ENCODE measurements at places on chromosomes 2 and 18.

DNA sequence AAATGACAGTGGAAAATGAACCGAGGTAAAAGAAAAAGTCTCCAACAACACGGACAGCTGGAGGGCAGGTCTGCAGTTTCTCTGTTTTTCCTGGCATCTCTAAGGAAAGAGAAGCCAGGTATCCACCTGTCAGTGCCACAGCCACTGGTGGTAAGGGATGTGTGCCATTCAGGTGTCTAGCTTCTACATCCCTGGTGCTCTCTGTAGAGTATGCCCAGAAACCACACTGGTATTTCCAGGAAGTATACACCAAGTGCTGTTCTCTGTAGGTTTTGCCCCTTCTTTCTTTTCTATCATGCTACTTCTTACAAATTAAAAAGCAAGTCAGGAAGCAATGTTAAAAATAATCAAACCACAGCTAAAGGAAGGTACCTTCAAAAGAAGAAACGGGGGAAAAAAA, 7.6 kb upstream of the AGFG1 start:
- DNase-seq: no peak

- DNase-seq: peak; percentile 75
These were observed 2.1 kb downstream of the TRIB2 start for GRCh38 chr2:12718711-12719399.

DNA sequence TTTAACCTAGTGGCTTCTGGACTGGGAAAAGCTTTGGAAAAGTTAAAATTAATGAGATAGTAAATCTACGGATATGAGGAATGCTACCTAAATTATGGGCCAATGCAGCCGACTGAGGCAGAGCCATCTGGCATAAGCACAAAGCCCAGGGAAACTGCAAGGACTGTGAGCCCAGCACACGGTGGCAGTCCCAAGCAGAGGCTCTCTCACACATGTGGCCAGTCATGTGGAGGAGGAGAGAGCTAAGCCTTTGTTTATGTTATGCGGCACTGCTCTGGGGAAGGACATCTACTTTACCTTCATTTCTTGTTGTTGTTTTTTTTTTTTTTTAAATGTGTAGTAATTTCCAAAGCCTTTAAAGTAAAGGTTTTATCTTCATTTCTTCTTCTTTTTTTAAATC, 267.0 kb downstream of the STK39 start:
- no peak for DNase-seq

GRCh38 chr2:66164470-66164869, 270.5 kb upstream of the MEIS1 start:
- no peak for DNase-seq

DNA sequence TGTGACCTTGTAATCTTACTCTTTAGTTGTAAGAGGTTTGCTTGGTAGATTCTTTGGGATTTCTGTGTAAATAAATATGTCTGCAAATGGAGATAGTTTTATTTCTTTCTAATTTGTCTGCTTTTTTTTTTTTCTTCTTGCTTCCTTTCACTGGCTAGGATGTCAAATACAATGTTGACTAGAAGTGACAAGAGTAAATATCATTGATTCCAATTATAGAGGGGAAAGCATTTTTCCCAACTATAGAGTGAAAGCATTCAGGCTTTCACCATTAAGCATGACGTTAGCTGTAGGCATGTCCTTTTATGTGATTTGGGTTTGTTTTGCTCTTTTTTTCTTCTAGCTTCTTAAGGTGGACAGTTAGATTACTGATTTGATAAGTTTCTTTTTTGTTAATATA, 191.5 kb downstream of the MCFD2 start:
- DNase-seq: no peak

GRCh38 chr2:54898456-54899226, 151.6 kb downstream of the RTN4 start:
- no peak for DNase-seq

DNA sequence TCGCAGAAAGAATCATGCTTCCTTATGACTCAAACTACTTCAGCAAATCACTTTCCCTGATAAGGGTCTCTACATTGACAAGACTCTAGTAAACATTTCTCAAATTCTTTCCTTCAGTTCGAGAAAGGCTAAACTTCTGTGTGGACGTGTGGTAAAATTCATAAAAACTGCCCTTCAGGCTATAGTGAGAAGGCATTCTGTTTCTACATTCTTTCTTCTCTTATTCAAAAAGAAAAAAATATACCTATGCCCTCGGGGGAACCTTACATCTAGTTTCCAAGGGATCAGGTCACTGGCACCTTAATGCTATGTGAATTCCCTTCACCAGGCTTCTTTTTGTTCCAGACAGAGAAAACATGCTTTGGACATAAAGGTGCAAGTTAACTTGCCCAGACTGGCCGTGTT, 4.9 kb downstream of the VIT start:
- DNase-seq: no peak

GRCh38 chr2:216425008-216425787, 12.9 kb downstream of the SMARCAL1 start:
- no peak for DNase-seq

DNA sequence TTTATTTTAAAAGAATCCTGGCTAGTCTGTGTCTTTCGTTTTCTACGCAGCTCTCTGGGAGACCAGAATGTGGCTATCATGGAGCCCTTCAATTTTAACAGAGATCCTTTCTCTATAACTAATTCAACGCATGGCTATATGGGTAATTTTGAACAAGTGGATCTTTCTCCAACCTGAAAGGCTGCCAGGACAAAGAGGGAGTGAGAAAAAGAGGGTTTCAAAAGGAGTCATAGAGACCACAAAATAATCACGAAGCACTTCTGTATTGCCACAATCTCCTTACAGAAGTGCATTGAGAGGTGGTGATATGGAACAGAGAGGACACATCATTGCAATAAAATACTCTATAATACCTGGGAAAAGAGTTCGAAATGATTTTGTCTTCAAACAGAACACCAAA, 21.7 kb upstream of the CDH2 start:
- DNase-seq: no peak

DNA sequence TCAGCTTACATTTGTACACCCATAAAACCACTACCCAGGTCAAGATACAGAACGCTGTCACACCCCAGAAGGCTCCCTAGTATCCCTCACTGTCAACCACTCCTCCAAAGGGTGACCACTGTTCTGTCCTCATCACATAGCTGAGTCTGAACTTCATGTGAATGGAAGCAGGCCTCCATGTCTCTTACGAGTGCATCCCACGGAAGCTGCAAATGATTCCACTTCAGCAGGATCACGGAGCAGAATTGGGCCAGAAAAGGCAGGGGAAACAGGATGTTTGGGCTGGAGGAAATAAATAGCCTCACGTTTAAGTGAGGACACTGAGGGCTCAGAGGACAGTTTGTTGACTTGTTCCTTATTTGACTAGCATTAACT, 38.4 kb downstream of the LBH start:
- no peak for DNase-seq
